Lower leg skin (tissue), 4 donors: ENCODE measurements at places on chromosomes 7 and 10. TPM values are rescaled to one million over a fixed set of nuclear protein-coding genes. Genes with fewer than 3 reads are reported as not detected.

The FBH1 gene
- 91.7 TPM for total RNA-seq

The SPDYE11 gene
- total RNA-seq, result not detected

The MARCHF5 gene
- total RNA-seq, result 13.8 TPM

The RNLS gene
- total RNA-seq, result 6.8 TPM

The CYP26C1 gene
- total RNA-seq, result not detected

The ZFAND4 gene
- 23.8 TPM for total RNA-seq

The ACSM6 gene
- 4.3 TPM for total RNA-seq

GRCh38 chr10:43223056-43223455, 43.8 kb downstream of the RASGEF1A start:
- DNase-seq, result no peak

DNA sequence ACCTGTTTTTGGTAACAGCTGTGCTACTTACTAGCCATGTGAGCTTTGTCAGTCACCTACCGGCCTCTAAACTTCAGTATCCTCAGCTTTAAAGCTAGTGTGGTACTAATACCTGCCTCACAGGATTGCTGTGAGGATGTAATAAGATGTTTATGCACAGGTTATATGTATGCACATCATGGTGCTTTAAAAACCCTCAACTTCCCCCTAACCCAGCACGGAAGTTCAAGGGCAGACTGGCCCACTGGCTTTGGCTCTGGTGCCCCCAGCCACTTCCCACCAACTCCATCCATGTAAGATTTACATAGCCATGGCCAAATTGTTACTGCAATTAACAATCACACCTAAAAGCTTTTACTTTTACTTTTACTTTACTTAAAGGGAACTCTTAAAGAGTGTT, 676.0 kb upstream of the GALNT17 start:
- no peak for DNase-seq

DNA sequence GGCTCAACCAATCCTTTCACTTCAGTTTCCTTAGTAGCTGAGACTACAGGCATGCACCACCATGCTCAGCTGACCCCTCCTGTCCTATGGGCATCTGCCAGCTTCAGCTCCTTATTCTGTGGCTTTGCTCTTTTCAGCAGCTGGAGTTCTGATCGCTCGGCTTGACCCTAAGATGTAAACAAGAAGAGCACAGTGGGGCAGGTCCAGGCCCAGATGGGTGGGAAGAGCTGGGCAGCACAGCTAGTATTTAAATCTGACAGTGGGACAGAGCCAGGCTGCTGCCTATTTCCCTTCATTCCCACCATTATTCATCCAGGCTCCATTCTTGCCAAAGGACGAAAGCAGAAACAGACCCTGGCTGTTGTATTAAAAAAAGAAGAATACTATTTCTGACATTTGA, 494.9 kb upstream of the PODXL start:
- DNase-seq, result no peak

DNA sequence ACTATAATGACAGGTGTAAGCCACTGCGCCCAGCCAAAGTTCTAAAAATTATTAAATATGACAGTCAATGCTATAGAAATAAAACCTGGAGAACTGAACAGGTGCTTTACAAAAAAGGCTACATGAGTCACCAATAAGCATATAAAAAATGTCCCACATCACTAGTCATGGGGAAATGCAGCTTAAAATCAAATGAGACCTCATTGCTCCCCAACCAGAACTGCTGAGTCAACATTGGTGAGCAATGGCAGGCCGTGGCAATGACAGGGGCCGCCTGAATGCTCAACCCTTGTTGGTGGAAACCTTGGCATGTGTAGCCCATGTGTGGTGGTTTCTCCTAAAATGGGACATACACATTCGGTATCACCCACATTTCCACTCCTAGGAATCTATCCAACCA, 352.3 kb upstream of the KLF6 start:
- DNase-seq, result no peak

DNA sequence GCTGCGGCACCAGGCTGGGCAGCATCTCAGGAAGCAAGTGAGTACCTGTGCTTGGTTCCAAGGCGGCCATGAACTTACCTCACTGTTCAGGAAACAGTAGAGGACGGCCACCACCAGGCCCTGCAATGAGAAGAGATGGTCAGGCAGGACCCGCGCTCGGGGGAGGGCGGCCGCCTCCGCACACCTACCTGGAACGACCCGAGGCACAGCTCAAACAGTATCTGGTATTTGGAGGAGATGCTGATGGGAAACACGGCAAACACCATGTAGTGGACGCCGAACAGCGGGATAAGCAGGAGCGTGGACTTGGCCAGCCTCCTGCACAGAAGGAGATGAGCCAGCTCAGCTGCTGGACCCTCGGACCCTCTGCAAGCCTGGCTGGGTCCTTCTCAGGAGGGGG, 112.9 kb downstream of the VIPR2 start:
- peak; percentile 79 for DNase-seq

GRCh38 chr7:13117103-13117502, 429.7 kb downstream of the ARL4A start:
- DNase-seq, result no peak
